ENCODE measurements at places on chromosomes 13 and 19.

DNA sequence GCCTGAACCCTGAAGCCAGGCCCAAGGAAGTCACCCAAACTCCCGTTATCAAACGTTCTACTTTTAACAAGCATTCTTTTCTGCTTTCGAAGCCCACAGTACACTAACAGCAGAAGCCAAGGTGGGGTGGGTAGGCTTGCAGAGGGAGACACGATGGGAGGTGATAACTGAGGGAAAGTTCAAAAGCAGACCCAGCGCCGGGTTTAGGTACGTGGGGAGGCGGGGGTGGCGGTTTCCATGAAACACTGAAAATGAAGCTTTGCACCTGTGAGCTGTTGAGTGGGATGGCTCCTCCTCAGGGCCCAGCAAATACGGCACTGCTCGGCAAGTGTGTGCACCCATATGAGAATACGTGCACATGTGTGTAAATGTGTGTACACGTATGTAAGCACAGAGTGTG, 49.8 kb downstream of the KLF2 start:
- DNase-seq, result no peak

- DNase-seq, result no peak
These were observed 9.3 kb downstream of the ZNF444 start for GRCh38 chr19:56150358-56150757.

GRCh38 chr19:29942404-29943261, 594 bp downstream of the URI1 start:
- DNase-seq, result peak; percentile 40

GRCh38 chr13:112880976-112881540, 88.0 kb upstream of the MCF2L start:
- DNase-seq, result no peak

DNA sequence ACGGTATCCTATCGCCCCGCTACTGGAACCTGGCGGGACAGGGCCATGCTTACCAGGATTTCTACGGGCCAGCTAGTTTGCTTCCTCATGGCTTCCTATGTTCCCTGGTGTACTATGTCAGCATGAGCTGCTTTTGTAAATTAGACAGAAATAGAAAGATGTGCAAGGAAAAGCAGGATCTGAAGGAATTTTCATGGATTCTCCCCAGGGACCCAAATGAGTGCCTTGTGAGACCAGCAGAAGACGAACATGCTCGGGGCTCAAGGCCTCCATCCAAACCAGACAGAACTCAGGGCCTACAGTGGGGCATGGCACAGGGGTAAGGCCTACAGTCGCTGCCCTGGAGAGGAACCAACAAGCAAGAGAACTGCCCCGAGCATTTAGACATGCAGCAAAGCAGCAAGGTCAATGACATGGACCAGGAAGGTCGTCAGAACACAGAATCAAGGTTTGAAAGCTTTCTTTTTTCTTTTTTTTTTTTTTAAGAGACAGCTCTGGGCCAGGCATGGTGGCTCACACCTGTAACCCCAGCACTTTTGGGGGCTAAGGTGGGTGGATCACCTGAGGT, 17.3 kb downstream of the EPS15L1 start:
- no peak for DNase-seq

DNA sequence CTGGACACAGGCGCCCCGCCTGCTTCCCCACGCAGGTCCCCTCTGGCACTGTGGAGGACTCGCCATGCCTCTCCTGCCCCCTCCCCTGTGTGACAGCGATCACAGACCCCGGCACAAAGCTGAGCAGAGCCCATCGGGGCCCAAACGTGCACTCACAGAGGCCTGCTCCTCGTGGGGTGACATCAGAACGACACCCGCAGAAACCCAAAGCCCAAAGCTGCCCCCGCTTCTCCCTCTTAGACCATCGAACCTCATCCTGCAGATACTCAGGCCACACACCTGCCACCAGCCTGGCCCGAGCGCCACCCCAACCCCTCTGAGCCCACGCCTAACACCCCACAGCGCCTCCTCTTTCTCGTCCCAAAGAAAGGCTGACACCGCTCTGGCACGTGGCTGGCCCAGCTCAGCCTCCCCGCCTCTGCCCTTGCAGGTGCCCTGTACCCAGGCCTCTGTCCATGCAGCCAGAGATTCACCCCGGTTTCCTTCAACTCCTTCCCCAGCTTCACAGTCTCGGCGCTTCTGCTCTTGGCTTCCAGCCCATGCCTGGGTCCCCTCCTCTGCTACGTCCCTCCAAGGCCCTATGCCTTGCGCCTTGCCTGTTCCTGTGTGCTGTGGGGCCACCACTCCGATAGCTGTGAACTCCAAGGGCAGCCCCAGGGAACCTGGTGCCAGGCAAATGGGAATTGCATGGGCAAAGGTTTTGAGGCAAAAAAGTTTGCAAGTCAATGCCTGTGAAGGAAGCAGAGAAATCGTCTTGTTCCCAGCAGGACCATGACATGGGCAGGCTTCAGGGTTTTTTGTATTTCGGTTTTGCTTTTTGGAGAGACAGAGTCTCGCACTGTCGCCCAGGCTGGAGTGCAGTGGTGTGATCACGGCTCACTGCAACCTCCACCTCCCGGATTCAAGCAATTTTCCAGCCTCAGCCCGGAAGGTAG, 831 bp upstream of the CBARP start:
- no peak for DNase-seq

DNA sequence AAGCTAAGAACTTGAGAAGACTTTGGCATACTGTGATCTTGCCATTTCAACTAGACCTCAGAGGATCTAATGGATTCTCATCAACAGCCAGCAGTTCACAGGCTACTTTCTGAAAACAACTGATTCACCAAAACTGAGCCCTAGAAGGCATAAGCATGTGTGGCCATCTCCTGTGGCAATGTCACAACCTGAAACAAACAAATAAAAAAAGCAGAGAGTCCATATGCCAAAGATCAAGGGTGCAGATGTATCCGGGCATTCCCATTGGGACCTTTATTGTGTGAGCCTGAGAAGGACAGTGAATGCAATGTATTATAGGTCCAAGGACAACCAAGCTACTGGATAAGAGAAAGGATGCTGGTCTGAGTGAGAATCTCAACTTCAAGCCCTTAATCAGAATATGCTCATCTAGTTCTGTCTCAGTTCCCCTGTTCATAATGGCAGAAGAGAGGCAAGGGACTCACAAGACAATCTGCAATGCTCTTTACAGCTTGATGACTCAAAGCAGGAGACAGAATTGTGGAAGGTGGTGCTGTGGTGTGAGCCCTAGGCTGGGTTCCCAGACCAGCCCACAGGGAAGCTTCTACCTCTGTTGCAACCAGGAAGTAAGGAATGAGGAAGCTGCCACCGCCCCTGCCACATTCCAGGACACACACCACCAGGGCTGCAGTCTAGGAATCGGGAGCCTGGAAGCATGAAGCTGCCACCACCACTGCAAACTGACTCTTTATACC, 133.7 kb downstream of the RAP2A start:
- peak; percentile 76 for DNase-seq

- no peak for DNase-seq
These were observed 9.0 kb upstream of the ATXN8OS start for GRCh38 chr13:70098669-70099068.

- no peak for DNase-seq
These were observed 10.6 kb downstream of the ZNF726 start for GRCh38 chr19:23925285-23925684.

- DNase-seq, result no peak
These were observed 44.9 kb downstream of the TEX29 start for GRCh38 chr13:111365149-111366005.

DNA sequence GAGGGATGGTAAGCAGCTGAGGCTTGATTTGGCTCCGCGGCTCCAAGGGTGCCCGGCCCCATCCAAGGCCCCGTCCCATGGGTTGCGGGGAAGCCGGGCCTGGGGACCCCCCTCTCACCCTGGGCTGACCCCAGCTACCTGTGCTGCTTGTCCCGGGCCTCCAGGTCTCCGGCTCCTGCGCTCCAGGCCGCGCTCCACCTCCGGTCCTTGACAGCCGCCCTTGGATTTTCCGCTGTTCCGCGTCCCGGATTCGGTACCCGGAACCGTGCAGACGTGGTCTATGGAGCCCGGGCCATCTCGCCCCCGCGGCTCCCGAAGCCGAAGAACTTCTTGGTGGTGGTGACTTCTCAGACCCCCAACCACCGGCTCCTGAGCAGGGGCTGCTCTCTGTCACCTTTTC, 48.3 kb upstream of the C1QTNF9B start:
- DNase-seq, result no peak

GRCh38 chr13:50713523-50714248, 129.8 kb downstream of the DLEU7 start:
- peak; percentile 49 for DNase-seq

DNA sequence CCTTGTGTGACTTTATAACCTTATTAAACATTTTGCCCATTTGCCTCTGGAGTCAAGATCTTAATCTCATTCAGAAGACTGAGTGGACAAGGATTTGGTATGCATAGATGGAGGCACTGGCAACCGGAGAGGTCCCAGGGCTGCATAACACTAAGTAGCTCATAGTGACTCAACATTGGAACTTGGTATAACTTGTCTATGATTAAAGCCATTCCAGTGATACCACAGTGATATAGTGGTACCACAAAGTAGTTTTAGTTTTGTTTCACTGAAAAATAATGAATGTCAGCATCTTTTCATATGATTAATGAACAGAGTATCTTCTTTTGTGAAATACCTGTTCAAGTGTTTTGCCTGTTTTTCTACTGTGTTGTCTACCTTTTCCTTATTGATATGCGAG, 26.4 kb downstream of the CDK8 start:
- DNase-seq, result peak; percentile 64

- no peak for DNase-seq
These were observed 285.4 kb downstream of the ATP8A2 start for GRCh38 chr13:25657157-25657556.

DNA sequence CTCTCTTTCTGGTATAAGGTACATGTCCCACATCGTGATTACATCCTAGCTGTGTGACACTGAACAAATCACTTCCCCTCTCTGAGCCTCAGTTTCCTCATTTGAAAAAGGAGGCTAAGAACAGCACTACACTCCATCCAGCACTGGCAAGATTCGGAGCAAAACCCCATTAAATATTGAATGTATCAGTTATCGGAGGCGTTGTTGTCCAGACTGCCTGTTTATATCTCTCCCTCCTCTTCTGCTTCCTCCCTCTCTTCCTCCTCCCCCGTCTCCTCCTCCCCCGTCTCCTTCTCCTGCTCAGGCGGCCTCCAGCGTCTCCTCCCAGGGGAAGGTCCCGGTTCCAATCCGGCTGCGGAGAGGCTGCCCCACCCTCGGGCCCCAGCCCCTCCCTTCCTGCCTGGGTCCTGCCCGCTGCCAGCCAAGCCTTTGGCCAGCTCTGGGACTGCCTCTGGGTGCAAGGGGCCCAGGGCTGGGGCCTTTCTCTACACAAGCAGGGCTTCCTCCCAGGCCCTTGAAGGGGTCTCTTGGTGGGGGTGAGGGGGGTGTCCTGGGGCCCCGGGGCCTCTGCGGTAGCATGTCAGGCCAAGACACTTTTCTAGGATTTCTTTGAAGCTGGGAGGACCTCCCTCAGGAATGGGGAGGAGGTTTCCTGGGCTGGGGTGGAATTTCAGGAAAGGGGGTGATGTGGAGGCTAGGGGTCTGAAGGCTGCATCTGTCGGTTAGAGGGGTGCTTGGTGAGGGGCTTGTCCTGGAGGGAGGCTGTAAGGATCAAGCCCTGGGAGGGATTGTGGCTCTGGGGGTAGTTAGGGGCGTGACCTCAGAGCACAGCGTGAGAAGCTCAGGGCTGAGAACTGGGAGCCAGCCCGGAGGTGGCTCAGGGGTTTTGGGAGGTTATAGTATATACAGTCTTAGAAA, 1.9 kb downstream of the RRAS start:
- DNase-seq, result peak; percentile 84

DNA sequence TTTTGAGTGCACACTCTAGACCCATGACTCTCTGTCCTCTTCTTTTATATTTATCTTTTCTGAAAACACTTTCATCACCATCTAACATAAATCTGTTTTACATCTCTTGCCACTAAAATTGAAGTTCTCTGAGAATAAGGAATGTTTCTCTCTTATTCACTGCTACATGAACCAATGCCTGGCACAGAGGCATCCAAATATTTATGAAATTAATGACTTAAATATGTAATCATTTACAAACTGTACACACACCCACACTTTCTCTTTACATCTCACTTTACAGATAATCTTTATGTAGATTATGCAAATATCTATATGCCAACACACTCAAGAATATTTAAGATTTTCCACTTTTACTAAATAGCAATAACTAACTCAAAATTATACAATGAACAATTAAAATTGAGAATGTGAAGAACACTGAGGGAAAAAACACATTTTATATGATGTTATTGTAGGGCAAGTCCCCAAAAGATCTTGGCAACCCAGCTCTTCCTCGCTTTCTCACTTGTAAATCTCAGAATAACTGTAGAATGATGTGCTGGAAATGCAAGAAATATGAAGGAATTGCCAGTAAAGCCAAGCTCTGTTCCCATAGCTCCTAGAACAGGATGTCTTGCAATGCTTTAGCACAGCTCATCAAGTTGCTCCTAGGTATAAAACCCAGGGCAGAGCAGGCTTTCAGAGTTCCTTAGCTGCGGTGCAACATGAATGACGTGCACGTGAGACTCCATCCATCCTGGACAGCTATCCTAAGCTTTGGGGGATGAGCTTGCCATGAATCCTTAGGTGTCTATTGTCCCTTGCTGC, 50.7 kb downstream of the UGGT2 start:
- no peak for DNase-seq

- DNase-seq, result no peak
These were observed 69.9 kb upstream of the RAP2A start for GRCh38 chr13:97364031-97364430.

DNA sequence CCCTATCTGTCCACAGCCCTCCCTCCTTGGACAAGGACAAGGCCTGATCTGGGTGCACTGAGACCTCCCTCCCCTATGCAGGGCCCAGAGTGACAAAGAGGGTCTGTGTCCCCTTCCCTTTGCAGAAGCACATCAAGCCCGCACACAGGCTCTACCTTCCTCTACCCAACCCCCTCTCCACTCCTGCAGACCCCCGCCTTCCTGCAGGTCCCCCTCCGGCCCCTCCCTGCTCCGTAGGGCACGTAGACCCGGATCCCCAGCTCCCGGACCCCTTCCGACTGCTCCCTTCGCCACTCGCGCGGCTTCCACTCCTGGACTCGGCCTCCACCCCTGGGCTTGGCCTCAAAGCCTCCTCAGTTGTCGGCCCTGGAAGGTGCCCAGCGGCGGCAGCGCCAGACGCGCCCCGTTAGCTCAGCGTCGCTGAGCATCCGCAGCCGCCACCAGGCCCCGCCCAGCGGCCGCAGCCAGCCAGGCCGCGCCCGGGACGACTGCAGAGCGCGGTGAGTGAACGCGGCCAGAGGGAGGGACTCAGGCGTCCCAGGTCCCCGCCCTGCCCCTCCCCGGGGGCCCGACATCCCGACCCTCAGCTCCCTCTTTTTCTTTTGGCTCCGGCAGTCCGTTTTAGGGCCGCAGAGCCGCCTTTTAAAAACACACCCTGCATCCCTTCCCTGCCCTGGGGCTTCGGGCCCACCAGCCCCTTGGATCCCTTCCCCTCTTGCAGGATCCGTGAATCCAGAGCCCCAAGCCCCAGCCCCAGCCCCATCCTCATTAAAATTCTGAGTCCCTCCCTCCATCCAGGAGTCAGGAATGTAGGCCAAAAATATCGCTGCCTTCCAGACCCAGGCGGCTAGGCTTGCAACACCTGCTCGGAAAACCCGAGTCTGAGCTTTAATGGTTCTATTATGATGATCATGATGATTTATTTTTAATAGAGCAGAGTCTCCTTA, 1.5 kb upstream of the MYADM start:
- peak; percentile 80 for DNase-seq

DNA sequence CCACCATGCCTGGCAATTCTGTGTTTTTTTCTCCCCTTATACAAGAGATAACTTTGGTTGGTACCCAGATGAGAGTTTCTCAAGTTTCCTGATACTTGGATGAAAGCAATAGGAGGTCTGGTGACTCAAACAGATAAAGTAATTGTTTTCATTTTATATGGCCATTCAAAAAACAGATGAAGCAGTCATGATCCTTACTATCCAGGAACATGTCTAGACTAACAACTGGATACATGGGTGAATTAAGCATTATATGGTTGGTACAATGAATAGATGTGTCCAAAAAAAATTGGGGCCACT, 8.5 kb downstream of the ZNF430 start:
- DNase-seq, result peak; percentile 15

Measured in cardiac fibroblast (primary cell).